Dermis blood vessel endothelial cell (primary cell): ENCODE measurements at places on chromosomes 7 and 10.

GRCh38 chr7:68276725-68277124 is 1280.1 kb downstream of the TYW1 start:
- no peak for DNase-seq

- DNase-seq = no peak
Measured at GRCh38 chr7:7516662-7517061, 19.0 kb downstream of the COL28A1 start.

DNA sequence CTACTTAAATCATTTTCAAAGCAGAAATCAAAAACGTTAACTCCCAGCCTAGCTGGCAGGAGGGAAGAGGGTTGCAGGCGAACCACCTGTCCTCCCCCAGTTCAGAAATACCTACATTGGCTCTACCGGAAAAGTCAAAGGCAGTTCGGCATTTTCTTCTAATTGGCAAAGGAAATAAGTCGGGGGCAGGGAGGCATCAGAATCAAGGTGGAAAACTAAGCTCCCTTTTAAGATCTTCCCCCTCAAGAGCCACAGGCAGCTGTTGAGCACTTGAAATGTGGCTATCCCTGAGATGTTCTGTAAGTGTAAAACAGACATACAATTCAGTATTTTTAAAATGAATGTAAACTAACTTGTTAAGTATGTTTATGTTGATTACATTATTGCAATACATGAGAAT is 957 bp upstream of the ELMO1 start:
- no peak for DNase-seq

- no peak for DNase-seq
Measured at GRCh38 chr10:121804460-121804859, 123.4 kb downstream of the ATE1 start.

DNA sequence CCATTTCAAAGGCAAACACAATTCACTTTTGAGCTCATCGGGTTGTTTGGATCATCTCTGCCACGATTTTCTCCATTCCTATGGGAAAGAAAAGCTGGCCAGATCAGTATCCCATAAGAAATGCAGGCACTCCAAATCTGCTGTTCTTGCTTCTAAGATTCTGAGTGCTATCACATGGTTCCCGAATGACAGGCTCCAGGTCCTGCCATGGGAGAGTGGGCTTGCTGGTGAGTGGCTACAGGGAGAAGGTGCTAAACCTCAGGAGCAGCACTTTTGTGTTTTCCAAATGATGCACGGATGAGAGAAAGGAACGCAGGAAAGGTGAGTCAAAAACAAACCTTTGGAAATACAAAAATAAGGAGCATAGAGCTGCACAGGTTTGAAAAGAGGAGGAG is 32.1 kb downstream of the MTURN start:
- DNase-seq = no peak

- no peak for DNase-seq
Measured at GRCh38 chr7:3080106-3080505, 36.4 kb upstream of the CARD11 start.

- no peak for DNase-seq
Measured at GRCh38 chr10:48214716-48215485, 59.6 kb downstream of the FRMPD2 start.

- DNase-seq = no peak
Measured at GRCh38 chr7:2379821-2380450, 23.5 kb upstream of the CHST12 start.

GRCh38 chr10:78417425-78418370 is 384.0 kb downstream of the RPS24 start:
- DNase-seq = no peak

GRCh38 chr7:95472581-95473161 is 13.1 kb upstream of the ASB4 start:
- peak; percentile 15 for DNase-seq

- no peak for DNase-seq
Measured at GRCh38 chr7:22008087-22008486, 62.4 kb upstream of the CDCA7L start.

DNA sequence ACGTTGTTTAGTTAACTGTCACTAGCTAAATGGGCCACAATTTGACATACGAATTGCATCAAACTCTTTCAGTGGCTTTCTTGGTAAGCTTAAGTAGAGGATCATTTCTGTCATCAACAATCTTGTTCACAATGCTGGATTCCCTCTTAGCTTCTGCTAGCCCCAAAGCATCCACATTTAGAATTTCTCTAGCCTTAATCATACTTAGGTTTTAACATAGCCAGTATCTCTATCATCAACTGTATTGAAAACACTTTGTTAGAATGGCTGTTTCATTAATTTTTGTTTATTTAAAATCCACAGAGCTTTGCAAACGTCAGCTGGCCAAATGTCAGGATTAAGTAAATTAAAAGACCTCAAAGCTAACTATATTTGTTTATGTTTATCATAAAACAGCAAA is 41.1 kb downstream of the ABRAXAS2 start:
- DNase-seq = no peak

DNA sequence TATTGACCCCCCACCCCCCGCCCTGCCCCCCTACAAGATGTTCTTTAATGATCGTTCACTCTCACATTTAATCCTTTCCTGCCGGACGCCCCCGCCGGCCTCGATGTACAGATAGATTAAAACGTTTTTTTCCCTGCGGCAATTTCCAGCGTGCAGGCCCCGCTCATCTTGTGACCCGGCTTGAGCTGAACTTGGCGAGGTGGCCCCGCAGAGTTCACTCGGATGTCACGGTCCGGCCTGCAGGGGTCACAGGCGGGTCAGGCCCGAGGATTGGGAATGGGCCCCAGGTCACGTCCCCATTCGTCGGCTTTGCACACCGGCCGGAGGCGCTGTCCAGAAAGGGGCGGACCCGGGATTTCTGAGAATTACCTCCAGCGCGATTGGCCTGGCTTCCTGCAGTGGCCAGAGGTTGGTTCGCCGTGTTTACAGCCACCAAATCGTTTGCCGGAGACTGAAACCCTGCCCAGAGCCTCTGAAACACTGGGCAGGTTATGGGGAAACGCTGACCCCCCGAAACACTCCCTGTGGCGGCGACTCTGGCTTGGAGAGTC is 1.9 kb upstream of the CYP26A1 start:
- peak; percentile 56 for DNase-seq
